Activated naive CD8-positive, alpha-beta T cell treated with anti-CD3 and anti-CD28 coated beads, Interleukin-2, amount 10 ng/mL, durations not matched to agents 7 days and 5 days (primary cell): ENCODE measurements at places on chromosomes 6 and 20.

DNA sequence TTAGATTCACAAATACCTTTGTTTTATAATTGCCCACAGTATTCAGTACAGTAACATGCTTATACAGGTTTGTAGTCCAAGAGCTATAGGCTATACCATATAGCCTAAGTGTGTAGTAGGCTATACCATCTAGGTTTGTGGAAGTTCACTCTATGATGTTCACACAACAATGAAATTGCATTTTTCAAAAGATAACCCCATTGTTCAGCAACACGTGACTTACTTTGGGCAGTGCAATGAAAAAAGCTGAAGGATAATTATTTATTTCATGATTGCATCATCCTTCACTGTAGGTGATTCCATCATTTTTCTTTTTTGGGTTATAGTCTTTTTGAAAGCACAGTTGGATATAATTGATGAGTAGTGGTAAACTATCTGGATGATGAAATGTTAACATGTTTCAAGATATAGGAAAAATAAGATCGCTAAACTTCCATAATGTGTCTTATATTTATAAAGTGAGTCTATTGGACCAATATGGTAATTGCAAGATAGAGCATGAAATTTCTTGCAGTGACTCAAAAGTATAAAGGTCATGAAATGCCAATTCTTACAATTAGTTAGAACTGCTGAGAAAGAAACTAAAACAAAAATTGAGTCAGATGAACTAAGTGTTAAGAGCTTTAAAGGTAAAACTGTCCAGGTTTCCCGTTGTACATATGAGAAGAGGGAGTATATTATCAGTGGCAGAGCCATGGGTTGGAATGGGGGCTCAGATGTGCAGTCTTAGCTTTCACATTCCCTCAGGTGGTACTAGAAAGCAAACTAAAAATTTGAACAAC, 164.4 kb downstream of the ZFAND3 start:
- DNase-seq = no peak

- DNase-seq = no peak
Measured at GRCh38 chr20:48047447-48047846, 262.2 kb upstream of the SULF2 start.

GRCh38 chr20:41261790-41262717, 55.5 kb downstream of the ZHX3 start:
- DNase-seq = no peak

DNA sequence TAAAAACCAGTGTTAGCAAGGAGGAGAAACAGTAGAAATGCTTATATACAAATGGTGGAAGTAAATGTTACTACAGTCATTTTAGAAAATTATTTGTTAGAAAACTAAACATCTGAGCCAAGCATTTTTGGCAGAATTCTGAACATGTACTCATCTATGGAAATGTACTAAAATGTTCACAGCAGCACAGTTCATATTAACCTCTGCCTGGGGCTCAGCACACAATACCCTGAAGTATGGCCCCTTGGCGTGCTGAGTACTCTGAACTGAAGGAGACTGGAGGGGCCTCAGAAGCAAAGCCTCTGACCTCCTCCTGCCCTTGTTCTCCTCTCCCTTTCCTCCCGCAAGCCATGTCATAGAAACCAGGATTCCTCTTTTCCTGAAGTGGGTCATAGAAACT, 66.2 kb upstream of the RALGAPA2 start:
- DNase-seq = no peak

GRCh38 chr20:49993301-49993751, 10.5 kb downstream of the SNAI1 start:
- no peak for DNase-seq

- no peak for DNase-seq
Measured at GRCh38 chr6:148973538-148974208, 226.8 kb downstream of the UST start.

DNA sequence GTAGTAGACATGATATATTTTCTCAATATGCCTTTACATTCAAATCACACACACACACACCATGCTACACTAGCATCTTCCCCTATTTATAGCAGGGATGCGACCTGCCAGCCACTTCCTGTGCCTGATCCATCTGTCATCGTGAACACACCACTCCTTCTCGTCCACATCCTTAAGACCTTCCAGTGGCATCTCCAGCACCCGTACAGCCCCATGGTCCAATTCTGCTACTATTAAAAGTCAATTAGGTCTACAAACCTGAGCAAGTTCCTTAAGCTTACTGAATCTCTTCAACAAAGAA, 54.5 kb downstream of the KIF16B start:
- no peak for DNase-seq
